ENCODE measurements at places on chromosomes 6 and 20. TPM values are rescaled to one million over a fixed set of nuclear protein-coding genes. Genes with fewer than 3 reads are reported as not detected.
A peak's percentile ranks its signal among the peaks of the same experiment; 100 is the strongest.

RAET1L gene
- total RNA-seq = not detected

BMP2 gene
- not detected for total RNA-seq

CRIP3 gene
- 6.4 TPM for total RNA-seq

C6orf163 gene
- total RNA-seq = 0.64 TPM

GRIK2 gene
- total RNA-seq = not detected

IMPG1 gene
- total RNA-seq = not detected

DNA sequence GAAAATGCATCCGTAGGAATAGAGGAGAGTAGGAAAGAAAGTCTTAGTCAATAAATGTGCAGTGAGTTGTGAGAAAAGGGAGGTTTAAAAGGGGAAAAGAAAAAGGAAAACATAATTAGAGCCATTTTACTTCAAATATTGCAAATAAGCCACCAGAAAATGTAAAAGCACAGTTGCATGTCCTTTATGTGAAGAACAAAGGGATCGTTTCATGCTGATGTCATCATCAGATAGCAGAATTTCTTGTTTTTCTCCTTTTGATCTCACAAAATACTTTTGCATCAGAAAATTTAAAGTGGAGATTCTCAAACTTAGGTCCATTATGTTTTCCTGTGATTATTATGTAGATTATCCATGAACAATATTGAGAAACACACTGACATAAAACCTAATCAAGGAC is 166.7 kb downstream of the HAO1 start:
- DNase-seq = no peak

- DNase-seq = no peak
Observed at GRCh38 chr6:163543321-163543720, 128.8 kb downstream of the QKI start.

- no peak for DNase-seq
Observed at GRCh38 chr20:54190217-54190616, 16.4 kb upstream of the CYP24A1 start.

- peak; percentile 70 for DNase-seq
Observed at GRCh38 chr6:27145731-27146455, 101.6 kb upstream of the PRSS16 start.

- no peak for DNase-seq
Observed at GRCh38 chr20:1830240-1830639, 65.0 kb upstream of the SIRPA start.

DNA sequence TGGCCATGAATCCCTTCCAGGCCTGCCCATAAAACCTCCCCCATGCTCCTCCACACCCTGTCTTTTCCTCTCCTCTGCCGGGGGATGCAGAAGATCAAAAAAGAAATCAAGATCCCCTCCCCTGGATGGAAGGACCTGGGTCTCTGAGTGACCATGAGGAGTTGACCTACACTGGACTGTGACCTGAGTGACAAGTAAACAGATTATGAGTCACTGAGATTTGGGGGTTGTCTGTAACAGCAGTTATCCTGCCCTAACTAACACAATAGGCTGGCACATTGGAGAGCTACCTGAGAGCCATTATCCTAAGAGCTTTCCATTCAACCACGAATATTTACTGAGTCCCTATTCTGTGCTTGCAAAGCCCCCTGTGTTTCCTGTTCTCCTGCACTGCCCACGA is 28.4 kb upstream of the SIRPA start:
- no peak for DNase-seq

DNA sequence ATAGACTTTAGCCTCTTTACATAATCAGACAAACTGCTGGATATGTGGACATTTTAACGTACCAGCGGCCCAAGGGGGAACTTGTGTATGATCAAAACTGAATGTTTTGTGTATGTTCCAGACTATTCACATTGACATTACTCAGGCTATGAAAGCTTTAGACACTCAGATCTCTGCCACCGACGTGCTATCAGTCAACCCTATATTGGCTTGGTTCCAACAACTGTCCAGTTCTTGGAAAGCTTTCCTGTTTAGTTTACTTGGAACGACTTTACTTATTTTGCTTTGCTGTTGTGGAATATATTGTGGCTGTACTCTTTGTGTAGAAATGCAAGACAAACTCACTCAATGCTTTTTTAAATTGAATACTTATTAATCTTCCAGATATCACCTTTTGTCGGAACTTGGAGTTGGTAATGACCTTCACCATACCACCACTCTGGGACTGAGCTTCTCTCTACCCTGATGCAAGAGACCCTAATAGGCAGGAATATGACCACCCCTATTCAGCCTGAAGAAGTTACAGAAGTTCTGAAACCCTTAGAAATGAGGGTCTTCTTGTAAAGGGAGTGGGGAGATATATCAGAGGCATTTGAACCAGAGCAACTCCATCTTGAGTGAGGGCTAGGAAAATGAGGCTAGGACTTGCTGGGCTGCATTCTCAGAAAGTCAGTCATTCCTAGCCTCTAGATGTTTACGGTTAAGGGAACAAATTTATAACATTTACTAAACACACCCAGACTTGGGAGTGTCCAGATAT is 49.0 kb upstream of the PAX1 start:
- no peak for DNase-seq

GRCh38 chr6:75770844-75771243 is 21.8 kb downstream of the MYO6 start:
- no peak for DNase-seq

- DNase-seq = no peak
Observed at GRCh38 chr6:45590696-45591184, 213.0 kb upstream of the SUPT3H start.

DNA sequence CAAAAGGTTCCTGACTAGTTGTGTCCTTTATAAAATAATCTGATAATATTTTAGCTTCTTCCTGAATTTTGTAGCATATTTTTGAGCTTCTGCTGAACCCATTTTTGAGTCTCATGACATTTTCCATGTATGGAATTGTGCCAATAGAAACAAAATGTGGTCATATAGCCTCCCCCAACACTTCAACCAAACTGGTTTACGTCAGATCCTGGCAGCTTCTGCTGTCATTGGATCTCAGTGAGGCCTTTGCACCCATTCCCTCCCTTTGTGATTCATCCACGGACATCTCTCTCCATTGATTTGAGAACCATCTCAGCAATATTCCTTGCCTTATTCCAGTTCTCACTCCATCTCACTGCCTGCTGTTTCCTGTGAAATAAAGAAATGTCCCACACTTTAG is 166.0 kb upstream of the PROKR2 start:
- DNase-seq = no peak
